Right atrium auricular region (tissue), 2 donors: ENCODE measurements at places on chromosomes 2 and 18. TPM values are rescaled to one million over a fixed set of nuclear protein-coding genes. Genes with fewer than 3 reads are reported as not detected.

The ICOS gene
- total RNA-seq, result not detected

The SIX2 gene
- total RNA-seq, result 1.1 TPM

The GAREM1 gene
- 19.3 TPM for total RNA-seq

The SGPP2 gene
- 2.1 TPM for total RNA-seq

The PLGLB1 gene
- 0.85 TPM for total RNA-seq

The GPR45 gene
- total RNA-seq, result not detected

The LGALSL gene
- total RNA-seq, result 15.4 TPM

The SUCLG1 gene
- total RNA-seq, result 197 TPM

The RIT2 gene
- not detected for total RNA-seq

The FAP gene
- total RNA-seq, result 0.71 TPM

The MLPH gene
- total RNA-seq, result 108 TPM

The C18orf32 gene
- total RNA-seq, result 59.9 TPM

The OTOS gene
- total RNA-seq, result not detected

The GAL3ST2 gene
- total RNA-seq, result 1.1 TPM

The ABCG8 gene
- not detected for total RNA-seq

The ZNF521 gene
- total RNA-seq, result 37.5 TPM

The NLRC4 gene
- 0.15 TPM for total RNA-seq

The KCNE4 gene
- 3.4 TPM for total RNA-seq

The CCDC74A gene
- total RNA-seq, result 2.8 TPM

The LBH gene
- total RNA-seq, result 18.9 TPM

The LYPD6 gene
- 0.63 TPM for total RNA-seq

The TYW5 gene
- total RNA-seq, result 3.3 TPM

The SF3B6 gene
- 74.8 TPM for total RNA-seq

The CD8B gene
- 0.75 TPM for total RNA-seq

The MEP1B gene
- total RNA-seq, result not detected

The LONRF2 gene
- total RNA-seq, result 11.3 TPM

The RAB27B gene
- total RNA-seq, result 1.1 TPM

The ADRA2B gene
- total RNA-seq, result 0.47 TPM

The MEMO1 gene
- total RNA-seq, result 20.9 TPM

The TMEM198 gene
- 4.3 TPM for total RNA-seq

The DTNB gene
- total RNA-seq, result 4.3 TPM

The SERPINB13 gene
- total RNA-seq, result not detected
